ENCODE measurements at places on chromosomes 1 and 21.

- DNase-seq = no peak
Measured at GRCh38 chr1:101008229-101008834, 17.3 kb downstream of the DPH5 start.

GRCh38 chr1:185663771-185664296 lies 70.4 kb upstream of the HMCN1 start:
- DNase-seq = no peak

DNA sequence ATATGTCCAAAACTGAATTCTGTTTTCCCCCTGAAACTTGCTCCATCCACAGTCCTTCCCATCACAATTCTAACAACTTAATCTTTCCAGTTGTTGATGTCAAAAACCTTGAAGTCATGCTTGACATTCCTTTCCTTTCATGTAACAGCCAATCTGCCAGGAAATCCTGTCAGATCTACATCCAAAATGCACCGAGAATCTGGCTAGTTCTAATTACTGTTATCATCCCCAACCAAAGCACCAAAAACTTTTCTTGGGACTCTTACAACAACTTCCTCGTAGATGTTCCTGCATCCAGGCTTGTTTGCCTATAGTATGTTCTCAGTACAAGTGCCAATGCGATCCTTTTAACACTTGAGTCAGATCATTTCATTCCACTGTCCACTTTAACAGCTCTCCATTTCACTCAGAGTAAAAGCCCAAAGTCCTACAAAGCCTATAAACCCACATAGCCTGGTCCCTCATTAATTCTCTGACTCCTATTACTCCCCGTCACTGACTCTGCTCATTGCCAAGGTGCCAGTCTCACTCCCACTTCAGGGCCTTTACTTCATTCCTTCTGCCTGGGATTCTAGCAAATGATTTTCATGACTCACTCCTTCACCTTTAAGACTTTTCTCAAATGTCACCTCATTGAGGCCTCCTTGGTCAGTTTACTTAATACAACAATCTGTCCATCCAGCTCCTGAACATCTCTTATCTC lies 493.2 kb upstream of the NFIA start:
- no peak for DNase-seq

DNA sequence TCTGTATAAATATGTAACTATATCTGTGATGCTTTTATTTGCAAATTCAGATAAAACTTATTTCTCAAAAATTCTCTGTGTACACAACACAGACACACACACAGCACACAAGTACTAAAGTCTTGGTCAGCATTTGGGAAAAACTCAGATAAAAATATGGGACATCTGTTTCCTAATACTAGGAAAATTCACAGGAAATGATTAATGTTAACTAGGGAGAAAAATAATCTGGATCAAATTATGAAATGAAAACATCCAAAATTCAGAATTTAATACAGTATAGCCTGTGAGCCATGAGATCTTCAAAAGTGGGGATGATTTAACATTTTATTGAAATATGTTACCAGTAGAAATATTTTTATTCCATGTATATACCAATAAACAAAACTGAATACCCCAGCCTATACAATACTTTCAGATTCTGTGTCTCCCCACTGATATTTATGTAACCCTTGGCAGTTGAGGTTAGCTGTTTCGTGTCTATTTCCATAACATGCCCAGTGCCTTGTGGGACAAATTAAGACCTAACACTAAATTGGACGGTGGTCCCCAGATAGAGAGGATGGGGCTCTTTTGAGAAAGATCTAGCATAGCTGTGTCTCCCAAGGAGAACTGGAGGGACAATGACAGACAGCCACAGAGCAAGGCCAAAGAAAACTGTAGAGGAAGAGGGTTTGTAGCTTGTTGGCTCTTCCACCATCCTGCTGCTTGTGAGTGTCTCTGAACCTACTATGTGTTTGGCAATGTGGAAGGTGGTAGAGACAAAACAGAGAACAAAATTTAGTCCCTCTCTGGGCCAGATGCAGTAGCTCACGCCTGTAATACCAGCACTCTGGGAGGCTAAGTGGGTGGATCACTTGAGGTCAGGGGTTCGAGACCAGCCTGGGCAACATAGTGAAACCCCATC lies 47.2 kb downstream of the GNG12 start:
- DNase-seq = no peak

DNA sequence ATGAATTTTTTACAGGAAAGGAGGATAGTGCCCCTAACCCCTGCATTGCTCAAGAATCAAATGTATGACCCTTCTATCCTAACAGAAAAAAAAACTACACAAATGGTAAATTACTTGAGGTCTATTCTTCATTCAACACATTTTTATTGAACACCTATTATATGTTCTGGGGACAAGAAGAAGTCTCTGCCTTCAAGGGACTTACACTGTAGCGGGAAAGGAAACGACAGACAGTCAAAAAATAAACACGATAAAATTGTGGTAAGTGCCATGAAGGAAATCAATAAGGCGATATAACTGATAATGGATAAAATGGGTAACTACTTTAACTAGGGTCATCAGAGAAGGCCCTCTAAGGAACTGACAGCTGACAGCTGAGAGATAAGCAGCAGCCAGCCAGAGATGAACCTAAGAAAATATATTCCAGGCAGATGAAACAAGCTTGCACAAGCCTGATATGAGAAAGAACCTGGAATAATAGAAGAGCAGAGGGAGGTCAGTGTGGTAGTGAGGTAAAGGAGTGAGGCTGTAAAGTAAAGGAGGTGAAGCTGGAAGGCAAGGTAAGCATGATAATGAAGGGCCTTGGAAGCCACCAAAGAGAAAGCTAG lies 66.4 kb downstream of the PHTF1 start:
- DNase-seq = no peak

DNA sequence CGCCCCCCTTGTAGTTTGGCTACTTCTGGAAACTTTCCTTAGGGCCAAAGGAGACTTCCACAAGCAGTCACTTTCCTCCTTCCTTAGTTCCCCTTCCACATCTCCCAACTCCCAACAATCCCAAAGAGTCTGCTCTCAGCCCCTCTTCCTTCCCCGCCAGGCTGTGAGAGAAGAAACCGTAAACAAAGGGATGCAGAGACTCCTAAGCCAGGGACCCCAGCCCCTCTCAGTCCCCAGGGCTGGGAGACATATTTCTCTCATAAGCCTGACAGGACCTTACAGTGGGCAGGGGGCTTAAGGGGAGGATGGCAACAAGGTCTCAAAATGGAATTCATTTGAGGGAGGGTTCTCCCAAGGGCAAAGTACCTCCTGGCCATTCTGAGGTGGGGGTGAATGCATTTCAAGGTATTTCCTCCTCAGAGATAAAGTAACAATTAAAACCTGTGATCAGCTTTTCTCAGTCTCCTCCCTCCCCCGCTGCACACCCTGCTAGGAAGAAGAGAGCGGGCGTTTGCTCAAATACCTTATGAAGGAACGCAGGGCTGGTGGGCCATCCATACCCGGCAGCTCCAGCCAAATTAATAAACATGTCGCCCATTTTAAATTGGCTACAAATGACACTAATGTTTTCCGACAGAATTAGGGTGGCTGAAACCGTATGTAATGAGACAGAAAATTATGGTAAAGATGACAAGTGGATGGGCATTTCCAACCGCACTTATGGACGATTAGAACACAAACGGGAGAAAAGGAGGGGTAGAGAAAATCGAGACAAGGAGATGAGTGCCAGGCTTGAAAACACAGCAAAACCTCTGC lies 4.0 kb downstream of the BARHL2 start:
- DNase-seq = no peak

DNA sequence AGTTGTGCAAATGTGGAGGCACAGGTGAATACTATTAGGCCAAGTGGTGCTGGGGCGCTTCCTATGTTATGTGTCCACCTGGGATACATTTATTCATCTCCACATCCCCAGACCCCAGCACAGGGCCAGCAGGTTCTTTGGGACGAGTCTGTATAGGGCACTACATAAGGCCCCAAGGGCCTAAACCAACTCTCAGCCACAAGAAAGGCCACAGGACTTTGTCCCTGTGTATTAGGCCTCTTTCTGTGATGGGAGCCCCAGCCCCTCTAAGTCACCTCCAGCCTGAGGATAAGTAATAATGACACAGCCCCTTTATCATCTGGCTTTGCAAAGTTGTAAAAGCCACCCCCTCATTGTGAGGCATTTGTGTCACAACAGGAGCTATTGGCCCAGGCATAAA lies 79.2 kb upstream of the CD1D start:
- no peak for DNase-seq

DNA sequence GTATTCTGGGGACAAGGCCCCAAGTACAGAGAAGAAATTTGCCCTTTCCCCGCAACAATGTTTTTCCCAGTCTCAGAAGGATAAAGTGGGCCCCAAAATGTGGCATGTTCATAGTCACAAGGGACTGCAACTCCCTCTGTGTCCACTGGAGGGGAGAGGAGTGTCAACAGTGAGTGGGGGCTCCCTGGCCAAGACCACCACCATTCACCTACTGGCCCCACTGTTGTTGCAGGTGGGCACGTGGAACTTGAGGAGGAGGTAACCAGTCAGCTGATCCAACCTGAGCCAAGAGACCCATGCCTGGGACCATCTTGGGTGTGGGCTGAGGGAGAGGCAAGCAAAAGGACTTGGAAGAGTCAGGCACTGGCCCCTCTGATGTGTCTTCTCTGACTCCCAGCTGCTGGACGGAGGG lies 777 bp downstream of the NUDT17 start:
- peak; percentile 13 for DNase-seq
